ENCODE measurements at places on chromosomes 6 and 20. TPM values are rescaled to one million over a fixed set of nuclear protein-coding genes. Genes with fewer than 3 reads are reported as not detected.

Gene EFCAB8
- total RNA-seq: not detected

- DNase-seq: no peak
These were observed 2.5 kb downstream of the RPL10A start for GRCh38 chr6:35470663-35471120.

DNA sequence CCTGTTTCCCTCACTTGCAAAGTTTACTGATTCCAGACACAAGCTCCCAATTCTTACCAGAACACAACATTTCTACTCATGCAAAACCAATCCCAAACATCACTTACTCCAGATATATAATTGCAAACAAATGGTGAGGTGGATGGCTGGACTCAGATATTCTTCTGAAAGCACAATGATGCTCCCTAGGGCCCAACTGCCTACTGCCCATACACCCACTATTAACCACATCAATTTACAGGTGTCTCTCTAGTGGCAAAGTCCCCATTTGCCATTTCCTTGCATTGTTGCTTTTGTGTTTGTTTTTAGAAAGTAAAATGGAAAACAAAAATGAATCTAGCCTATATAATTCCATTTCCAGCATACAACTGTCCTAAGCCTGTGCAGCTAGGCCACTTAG, 320.9 kb upstream of the PRDM1 start:
- DNase-seq: no peak

DNA sequence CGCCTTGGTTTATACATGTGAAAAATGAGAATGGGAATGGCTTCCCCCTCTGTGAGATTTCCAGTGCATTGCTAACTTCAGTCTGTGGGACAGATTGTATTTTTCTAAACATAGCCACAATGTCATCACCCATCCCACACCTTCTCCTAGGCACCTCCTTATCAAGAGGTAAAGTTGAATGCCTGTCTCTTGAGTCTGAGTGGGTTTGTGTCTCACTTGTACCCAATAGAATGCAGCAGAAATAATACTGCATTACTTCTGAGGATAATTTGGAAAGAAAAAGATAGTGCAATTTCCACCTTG, 27.9 kb downstream of the RIN2 start:
- no peak for DNase-seq

DNA sequence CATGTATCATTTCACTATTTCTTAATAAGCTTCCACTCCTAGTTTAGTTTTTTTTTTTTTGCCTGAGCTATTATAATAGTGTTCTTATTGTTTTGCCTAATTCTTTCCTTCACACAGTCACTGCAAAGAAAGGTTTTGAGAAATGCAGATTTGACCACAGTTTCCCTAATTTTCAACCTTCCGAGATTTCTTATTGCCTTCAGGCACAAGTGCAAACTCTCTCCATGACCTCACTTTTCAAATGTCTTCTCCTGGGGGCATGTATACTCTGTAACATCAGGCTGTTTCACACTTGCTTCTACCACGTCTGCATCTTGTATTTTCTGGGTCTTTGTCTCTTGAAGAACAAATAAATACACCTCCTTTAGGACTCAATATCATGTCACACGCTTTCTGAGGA, 339.0 kb upstream of the CITED2 start:
- no peak for DNase-seq

DNA sequence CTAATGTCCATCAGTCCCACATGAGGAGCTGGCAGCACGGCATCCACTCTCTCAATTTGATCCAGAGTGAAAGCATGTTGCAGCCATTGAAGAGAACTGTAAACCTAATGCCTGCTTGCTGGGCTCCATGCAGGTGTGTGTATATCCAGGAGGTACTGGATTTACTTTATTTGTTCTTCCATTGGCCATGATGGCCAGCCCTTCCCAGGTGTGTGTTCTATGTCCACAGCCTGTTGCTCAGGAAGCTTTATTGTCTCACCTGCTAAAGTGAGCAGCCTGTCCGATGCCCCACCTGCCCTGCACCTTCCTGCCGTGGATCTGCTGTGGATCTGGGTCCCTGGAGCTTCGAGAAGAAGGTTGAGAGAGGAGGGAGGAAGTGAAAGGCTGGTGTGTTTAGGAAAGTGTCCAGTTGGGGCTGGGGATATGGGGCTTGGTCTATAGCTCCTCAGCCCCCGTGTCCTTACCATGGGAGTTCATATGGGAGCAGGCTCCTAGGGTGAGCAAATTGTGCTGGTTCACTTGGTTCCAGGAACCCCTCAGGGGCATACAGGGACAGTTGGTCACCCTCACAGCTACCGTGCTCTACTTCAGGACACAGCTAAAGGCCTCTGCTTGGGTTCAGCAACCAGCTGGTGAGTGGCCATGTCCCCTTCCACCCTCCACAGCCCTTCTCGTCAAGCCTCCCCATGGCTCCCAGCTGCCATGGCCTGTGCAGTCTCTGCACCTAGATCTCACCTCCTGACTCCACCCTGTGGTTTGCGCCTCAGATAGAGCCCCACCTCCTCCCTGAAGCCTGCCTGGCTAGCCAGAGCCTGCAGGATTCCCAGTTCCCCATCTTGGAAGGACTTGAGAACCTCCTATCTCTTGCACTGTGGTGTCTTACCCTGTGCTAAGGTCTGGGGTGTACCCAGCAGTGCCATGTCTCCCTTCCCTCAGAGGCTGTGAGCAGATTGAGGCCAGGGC, 12.7 kb downstream of the TREML2 start:
- no peak for DNase-seq
